ENCODE measurements at places on chromosomes 13 and 19.
A peak's percentile ranks its signal among the peaks of the same experiment; 100 is the strongest.

- DNase-seq = no peak
Observed at GRCh38 chr19:6801485-6802086, 29.1 kb downstream of the VAV1 start.

DNA sequence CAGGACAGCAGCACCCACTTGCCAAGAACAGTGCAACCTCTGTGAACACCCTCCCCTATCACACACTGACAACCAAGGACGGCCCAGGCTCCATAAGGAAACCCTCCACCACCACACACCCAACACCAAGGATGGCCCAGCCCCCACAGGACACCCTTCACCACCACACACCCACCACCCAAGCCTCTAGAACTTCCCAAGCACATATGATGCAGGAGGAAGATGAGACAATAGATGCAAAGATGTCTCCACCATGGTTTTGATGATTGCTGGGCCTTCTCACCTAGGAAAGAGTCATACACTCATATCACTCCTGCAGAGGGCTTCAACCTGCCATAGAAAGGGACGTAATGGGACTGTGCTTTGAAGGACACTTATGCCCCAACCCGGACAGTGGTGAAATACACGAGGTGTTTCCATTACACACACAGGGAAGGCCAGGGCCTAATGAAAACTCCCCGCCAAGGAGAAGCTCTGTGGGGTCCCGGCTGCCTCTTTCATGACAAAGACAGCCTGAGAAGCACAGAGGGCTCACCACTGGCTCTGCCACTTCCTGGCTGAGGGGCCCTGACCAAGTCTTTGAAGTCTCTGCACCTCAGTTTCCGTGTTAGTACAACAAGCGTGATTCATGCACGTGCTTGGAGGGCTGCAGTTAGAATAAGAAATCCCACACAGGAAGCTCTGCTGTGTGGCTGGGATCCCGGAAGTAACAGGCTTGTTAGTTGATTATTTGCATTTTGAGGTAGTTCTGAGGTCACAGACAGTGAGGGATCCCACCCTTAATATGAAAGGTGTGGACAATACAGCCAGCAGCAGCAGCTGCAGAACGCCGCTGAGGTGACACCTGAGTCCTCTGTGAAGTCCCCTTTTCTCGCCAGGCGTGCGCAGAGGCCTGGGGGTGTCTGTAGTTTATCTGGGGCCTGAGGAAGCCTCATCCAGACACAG lies 61.9 kb upstream of the ATP12A start:
- no peak for DNase-seq

GRCh38 chr19:30812099-30812678 lies 440.0 kb downstream of the ZNF536 start:
- DNase-seq = no peak

DNA sequence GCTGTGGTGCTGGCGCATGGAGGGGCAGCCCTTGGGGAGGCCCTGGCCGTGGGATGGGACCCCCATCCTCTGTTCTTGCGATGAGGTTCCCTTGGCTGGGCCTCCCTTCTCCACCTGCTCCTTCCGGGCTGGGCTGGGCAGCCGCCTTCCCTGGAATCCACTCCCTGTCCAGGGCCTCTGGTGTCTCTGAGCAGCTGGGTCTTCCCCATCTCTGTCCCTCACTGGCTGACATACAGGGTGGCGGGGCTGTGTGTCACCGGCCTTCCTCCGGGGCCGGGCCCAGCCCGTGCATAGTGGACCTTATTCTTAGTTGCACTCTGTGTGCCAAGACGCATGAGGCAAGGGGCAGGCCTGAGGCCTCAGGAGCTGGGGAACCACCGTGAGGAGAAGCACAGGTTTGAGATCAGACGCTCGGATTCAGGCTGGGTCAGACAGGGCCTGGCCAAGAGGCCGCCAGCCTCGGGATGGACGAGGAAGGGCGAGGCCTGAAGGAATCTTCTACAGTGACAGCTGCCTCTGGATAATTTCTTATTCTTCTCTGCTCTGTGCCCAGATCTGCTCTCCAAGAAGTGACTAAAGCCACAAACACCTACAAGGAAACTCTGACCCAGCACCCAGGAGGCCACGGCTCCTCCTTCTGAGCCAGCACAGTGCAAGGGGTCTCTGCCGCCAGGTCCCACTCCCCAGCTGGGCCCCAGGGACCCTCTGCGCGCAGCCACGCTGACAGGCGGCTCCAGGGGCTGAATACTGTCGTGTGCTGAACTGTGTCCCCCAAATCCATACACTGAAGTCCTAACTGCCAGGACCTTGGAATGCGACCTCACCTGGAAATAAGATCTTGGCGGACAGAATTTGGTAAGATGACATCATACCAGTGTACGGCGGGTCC lies 11.0 kb downstream of the SGTA start:
- no peak for DNase-seq

- peak; percentile 75 for DNase-seq
Observed at GRCh38 chr19:32566246-32566830, 14.7 kb upstream of the PDCD5 start.

GRCh38 chr19:47444388-47444821 lies 25.1 kb upstream of the MEIS3 start:
- no peak for DNase-seq

- DNase-seq = no peak
Observed at GRCh38 chr19:15243236-15243957, 11.1 kb upstream of the EPHX3 start.

GRCh38 chr13:40146063-40146462 lies 490.6 kb downstream of the COG6 start:
- DNase-seq = no peak
